ENCODE measurements at places on chromosomes 7 and 10.

GRCh38 chr7:80159802-80160201 is 25.2 kb downstream of the GNAI1 start:
- no peak for DNase-seq

GRCh38 chr7:139016931-139017511 is 18.8 kb downstream of the ZC3HAV1L start:
- DNase-seq: no peak

DNA sequence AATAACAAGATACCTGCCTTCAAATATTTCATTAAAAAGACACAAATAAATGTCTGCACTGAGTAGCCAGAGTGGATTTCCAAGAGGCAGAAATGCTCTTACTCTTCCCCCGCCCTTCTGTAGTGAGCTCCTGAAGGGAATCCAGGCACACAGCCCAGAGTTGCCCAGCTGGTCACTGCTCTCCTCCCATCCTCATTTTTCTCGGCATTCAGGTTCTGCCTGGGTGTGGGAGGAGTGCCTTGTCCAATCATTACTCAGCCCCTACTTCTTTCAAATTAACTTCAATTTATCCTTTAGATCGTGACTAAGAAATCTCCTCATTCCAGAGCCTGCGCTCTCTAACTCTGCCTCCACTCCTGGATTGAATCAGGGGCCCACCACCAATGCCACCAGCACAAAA is 12.2 kb downstream of the CCDC6 start:
- peak; percentile 43 for DNase-seq

DNA sequence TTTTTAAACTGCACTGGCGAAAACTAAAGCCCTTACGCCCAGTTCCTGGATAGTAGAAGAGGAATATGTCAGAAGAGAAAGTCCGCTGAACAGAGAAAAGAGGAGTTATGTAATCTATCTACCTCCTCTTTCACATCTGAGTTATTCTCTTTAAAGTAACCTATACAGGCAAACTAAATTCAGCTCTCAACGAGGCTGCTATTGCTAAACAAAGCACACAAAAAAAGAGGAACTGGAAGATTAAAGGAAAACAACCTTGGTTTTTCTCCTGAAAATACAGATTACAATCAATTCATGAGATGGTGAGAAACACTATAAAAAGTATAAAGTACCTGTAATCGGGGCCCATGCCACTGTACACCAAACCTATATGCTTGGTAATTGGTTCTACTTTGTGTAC is 5.8 kb downstream of the PSMA2 start:
- no peak for DNase-seq

DNA sequence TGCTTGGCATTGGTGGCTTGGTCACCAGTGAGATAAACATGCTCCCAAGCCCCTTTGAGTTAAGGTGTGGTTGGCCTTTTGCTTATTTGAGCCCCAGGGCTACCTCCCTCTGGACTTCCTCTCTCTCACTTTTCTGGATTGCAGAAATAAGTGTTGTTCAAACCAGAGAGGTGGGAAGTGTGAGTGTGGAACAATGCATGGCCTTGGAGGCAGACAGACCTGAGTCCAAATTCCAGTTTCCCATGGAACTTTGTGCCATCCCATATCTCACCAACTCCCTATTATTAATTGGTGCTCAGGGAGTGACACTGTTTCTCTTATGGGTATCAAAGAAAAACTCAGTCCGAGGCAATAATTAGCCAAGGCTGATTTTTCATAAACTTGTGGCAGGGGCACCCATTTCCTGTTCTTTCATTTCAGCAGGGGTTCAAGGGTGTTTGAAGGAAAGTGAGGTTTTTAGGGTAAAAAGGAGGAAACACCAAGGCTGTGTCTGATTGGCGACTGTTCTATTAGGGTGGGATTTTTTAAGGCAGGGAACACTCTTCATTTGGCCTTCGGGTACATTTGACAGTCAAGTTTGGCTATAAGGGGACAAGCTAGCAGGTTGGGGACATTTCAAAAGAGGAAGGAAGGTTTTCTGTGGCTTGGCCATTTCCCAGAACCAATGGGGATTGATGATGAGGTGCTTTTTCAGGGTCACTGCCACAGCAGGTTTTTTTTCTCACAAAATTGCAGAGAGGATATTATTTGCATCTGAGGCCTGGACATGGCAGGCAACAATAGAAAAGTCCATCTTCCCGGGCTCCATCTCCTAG is 148.8 kb upstream of the NPY start:
- no peak for DNase-seq

DNA sequence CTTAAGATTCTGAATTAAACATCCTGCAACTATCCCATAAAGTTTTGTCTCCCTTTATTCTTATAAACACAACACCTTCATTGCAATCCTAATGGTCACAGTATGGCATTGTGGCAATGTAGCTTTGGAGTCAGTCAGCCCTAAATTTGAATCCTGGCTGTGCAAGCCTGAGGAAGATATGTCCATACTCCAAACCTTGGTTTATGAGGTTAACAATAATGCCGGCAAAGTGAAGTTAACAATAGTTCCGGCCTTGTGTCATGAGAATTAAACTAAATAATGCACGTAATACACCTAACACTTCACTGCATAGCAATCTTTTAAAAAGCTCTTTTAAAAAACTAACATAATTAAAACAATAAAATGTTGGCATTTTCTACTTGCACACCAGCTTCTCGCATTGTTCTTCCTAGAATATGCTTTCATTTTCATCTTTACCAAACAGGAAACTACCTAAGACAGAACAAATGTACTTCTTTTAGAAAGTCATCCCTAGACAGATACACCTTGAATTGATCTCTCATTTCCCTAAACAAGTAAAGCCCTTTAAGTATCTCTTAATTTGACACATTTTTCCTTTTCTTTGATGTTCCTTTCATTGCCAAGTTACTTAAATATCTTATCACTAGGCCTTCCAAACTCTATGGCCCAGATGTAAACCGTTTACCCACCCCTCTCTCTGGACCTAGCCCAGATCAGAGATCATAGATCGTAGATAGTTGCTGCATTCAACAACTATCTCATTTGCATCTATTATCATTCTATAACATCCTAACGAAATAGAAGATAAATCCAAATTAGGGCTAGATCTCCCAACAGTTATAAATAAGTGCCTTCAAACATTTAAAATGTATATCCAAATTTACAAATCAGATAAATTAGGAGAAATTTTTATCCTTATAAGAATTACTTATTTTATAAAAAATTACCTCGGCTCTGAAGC is 66.7 kb downstream of the CREB3L2 start:
- DNase-seq: no peak

DNA sequence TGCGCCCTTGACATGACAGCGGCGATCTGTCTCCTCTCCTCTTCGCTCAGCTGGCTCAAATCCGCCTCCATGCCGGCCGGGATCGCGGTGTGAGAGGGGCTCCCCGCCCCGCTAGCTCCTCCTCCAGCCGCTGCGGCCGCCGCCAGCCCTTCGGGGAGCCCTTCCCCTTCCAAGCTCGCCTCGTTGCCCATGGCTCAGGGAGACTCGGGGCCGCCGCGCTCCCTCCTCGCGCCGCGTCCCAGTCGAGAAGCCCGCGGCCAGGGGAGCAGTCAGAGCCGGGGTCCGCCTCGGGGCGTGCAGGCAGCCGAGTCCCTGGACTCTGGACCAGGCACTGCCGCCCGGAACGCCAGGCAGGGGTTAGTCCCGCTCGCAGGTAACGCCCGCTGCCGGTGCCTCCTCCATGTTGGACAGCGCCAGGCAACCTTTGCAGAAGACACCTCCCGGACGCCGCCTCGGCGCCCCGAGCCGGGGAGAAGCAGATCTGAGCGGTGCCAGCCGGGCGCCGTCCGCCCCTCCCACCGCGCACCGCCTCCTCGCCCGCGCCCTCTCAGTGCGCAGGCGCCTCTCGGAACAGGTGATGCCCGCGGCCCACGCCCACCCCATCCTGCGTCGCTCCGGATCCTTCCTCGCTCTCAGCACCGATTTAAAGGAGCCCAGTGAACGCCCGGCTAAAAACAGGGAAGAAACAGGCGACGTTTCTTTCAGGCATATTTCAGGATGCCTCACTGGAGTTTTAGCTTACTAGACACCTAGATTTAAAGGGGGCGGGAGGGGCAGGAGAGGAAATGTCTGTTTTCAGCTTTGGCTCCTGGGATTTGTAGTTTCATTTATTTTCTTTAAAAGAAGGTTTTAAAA is at the start of gene PCLO:
TSS of gene PCLO (minus strand) at position 483 of the 855 bp plus-strand sequence. CDS start at position 191, 292 bp downstream.
- no peak for DNase-seq

DNA sequence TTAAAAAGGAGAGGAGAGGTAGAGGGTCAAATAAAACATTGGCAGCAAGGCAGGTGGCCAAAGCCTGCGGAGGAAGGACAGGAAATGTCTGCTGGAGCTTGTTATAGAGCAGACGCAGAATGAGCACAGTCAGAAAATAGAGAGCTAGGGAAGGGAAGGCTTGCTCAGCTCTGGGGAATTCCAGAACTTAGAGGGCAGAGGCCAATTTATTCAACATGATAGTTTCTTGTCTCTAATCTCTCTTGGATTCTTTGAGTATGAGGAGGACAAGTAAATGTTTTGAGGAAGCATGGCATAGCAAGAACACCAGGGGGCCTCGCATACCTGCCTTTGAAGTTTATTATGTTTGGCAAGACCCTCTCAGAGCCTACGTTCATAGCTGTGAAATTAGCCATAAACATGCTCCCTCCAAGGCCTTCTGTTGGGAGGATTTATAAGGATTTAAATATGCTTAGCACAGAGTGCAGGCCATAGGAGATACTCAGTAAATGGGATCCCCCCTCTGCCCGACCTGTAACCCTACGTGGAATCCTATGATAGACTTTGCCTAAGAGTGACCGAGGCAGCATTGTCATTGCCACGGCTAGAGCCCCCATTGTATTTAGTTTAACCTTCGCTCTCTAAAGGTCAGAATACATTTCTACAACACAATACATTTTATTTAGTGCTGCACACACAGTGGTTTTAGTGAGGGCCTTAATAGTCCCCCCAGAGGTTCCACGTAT is 293.9 kb downstream of the CCDC3 start:
- peak; percentile 72 for DNase-seq

GRCh38 chr7:95658676-95659075 is 62.4 kb upstream of the PDK4 start:
- no peak for DNase-seq

DNA sequence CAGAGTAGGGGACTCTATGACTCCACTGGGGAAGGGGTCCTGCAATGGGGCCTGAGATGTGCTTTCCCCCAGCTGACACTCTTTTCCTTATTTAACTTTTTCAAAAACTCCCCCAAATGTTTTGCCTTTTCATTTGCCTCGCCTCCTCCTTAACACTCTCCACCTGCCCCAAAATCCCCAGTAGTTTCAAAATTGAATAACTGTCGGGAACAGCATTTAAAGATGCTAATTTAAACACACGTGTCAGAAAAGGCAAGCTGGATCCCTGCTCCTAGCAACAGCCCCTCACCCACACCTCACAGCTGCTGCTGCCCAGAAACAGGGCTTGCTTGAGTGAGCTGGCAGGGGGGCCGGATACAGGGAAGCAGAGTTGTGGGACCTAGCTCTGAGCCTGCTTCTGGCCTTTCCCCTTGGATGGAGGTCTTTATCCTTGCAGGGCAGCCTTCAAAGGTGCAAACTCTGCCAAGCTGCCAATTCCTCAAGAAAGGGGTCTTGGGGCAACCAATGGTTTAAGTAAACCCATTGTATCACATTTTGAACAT is 115.3 kb downstream of the KCNMA1 start:
- DNase-seq: no peak

DNA sequence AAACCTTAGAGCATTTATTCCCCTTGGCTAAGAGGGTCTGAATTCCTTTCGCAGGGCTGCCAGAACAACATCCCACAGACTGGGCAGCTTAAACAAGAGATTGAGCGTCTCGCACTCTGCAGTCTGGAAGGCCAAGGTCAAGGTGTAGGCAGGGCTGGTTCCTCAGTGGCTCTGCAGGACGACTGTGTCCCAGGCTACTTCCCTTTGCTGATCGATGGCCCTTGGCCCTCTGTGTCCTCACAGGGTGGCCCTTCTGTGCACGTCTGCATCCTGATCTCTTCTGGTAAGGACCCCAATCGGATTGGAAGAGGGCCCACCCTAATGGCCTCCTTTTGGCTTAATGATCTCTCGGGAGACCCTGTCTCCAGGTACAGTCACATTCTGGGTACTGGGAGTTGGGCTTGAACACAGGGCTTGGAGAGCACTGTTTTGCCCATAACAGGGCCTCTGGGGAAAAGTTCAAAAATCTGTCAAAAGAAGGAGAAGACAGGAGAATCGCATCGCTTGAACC is 35.1 kb upstream of the DNAJB6 start:
- DNase-seq: no peak

GRCh38 chr7:149883452-149883861 is 9.7 kb downstream of the ATP6V0E2 start:
- no peak for DNase-seq

DNA sequence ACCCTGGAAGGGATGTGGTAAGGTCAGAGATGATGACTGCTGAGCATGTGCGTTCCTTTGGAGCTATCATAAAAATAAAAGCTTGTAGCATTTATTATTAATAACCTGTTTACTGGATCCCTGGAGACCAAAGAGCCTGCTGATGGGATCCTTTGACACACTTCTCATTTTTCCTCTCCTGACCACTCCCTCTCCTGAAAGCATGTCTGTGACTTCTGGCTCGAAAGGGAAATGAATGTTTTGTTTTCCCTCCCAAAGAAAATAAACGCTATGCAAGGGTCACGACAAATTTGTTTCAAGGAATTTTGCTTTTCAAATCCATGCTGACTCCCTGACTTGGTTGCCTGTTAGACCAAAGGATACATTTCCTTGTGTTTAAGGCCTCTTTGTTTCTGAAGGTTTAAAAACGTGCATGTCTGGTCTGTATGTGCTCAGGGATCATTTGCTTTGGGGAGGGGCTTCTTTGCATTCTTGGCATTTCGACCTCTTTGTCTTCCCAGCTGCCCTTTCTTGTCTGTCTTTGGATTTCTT is 185.1 kb upstream of the AGK start:
- no peak for DNase-seq

DNA sequence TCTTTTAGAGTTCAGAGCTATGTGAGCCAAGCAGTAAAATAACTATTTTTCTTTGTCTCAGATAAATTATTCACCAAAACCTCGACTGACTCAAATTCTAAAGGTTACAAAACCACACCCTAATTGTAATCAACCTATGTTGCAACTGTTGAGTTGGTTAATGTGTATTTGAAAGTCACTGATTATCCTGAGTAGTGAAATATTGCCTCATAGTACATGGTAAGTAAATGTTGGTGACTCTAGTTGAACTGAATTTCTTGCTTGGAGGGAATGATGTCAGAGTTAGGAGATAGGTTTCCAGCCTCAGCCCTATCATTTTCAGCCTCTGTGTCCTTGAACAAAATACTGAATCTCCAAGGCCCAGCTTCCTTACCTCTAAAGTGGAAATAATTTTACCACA is 3.0 kb upstream of the CYP2C18 start:
- DNase-seq: no peak

- no peak for DNase-seq
These were observed 22.9 kb upstream of the GPR22 start for GRCh38 chr7:107446988-107447387.

GRCh38 chr7:107609811-107610261 is 29.8 kb downstream of the BCAP29 start:
- DNase-seq: no peak

- DNase-seq: peak; percentile 72
These were observed 7.1 kb downstream of the BAG3 start for GRCh38 chr10:119658274-119658673.

GRCh38 chr10:94093286-94093905 is 99.7 kb downstream of the PLCE1 start:
- DNase-seq: no peak

GRCh38 chr7:113622796-113623195 is 296.0 kb downstream of the PPP1R3A start:
- no peak for DNase-seq

- DNase-seq: peak; percentile 85
These were observed 91.9 kb upstream of the MBL2 start for GRCh38 chr10:52864201-52865106.

- no peak for DNase-seq
These were observed 193.0 kb upstream of the PITRM1 start for GRCh38 chr10:3365630-3366029.
